ENCODE measurements at places on chromosomes 1 and 21.
A peak's percentile ranks its signal among the peaks of the same experiment; 100 is the strongest.

DNA sequence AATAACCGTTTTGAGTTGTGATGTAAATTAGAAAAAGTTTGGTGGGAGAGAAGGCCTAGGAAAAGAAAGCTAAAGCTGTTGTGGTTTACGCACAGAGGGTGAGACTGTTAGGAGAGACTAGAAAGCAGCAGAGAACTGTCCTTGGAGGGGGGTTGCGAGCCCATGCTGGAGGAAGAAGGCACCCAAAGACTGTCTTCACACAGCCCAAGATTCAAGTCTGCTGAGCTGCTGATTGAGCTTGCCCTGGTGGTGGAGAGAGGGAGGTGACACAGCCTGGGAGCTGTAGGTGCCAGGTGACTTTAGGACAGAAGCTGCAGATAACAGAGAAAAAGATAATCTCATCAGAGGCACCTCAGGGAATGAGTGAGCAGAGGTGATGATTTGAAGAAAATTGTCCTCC lies 18.3 kb upstream of the TLR5 start:
- no peak for DNase-seq

GRCh38 chr1:200124309-200124708 lies 96.8 kb downstream of the NR5A2 start:
- no peak for DNase-seq

DNA sequence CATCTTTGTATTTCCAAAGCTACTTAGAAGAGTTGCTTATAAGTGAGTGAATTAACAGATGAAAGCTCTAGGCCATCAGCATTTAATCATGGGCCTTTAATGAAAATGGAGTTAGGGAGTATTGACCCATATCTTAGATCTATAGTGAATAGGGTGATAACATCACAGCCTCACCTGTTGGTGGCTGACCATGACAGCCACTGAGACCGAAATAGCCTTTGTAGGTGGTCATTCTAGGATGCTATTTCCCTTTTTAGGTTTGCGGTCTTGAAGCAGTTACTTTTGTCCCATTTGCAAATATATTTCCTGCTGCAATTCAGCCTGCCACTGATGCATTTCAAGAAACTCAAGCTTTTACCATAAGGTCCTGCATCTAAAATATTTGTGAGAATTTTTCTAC lies 410.1 kb upstream of the LYPLAL1 start:
- no peak for DNase-seq

GRCh38 chr1:87200875-87201638 lies 127.6 kb upstream of the LMO4 start:
- DNase-seq, result no peak

- DNase-seq, result no peak
Observed at GRCh38 chr1:218317061-218317460, 28.1 kb upstream of the TGFB2 start.

GRCh38 chr1:198254521-198254920 lies 97.7 kb downstream of the NEK7 start:
- DNase-seq, result no peak

DNA sequence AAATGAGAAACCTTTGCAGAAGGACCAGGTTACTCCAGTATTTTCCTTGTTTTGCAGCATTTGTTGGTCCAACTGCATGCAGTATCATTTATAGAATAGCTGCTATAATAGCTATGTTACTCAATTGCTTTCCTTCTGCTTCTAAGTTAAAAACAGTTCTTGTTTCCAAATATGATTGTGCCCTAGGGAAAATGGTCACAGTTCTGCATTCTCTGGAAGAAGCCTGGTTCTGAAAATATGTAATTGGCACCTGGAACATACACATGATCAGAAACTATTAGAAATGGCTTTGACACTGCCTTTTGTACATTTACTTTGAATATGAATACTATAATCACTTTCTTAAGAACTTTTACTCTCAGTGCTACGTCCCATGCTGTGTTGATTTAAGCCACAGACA lies 33.6 kb downstream of the HENMT1 start:
- no peak for DNase-seq

DNA sequence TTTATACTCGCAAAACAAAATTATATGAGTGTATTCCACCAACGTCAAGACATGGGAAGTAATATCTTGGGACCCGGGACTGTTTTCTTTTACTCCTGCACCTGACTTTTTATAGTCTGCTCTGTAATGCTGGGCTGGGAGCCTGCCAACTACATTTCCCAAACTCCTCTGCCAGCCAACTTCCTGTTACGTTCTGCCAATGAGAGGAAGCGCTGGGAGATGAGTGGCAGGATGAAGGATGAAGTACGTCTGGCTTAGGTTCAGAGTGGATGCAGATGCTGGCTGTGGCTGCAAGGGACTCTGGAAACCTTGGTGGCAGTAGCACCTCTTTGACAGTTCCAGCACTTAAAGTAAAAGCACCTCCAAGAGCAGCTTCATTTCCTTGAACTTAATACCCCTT lies 59.6 kb downstream of the USP24 start:
- no peak for DNase-seq

DNA sequence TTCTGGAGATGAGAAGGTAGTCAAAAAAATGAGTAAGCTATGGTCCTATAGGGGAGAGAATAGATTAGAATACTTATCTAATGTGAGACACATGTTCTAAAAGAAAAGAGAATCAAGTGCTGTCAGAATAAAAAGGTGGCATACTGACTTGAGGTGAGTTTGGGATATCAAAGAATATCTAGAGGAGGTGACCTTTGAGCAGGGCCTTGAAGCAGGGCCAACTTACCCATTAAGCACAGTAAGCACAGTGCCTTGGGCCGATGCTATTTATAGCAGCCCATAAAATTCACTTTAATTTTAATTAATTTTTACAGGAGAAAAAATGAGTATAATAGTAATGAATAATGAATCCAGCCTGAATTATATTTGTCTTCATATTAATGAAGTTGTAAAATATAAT lies 92.2 kb downstream of the XPR1 start:
- no peak for DNase-seq

DNA sequence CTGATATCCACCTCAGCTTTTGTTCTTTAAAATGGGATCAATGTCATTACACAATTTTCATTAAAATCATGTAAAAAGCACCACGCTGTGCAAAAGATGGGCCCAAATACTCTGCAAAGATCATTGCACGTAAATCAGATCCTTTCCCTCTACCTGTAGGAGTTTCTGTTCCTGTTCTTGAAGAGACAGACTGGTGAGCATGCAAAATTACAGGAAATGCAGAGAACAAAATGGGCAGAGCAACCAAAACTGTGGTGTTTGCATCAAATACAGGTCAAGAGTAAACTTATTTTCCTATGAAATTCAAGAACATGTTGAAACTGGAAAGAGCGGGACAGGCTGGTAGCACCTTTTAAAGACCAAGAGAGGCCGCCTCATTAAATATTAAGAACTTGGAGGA lies 294.9 kb upstream of the ADGRL2 start:
- no peak for DNase-seq

GRCh38 chr1:152182944-152183361 lies 23.9 kb upstream of the RPTN start:
- DNase-seq, result peak; percentile 45

DNA sequence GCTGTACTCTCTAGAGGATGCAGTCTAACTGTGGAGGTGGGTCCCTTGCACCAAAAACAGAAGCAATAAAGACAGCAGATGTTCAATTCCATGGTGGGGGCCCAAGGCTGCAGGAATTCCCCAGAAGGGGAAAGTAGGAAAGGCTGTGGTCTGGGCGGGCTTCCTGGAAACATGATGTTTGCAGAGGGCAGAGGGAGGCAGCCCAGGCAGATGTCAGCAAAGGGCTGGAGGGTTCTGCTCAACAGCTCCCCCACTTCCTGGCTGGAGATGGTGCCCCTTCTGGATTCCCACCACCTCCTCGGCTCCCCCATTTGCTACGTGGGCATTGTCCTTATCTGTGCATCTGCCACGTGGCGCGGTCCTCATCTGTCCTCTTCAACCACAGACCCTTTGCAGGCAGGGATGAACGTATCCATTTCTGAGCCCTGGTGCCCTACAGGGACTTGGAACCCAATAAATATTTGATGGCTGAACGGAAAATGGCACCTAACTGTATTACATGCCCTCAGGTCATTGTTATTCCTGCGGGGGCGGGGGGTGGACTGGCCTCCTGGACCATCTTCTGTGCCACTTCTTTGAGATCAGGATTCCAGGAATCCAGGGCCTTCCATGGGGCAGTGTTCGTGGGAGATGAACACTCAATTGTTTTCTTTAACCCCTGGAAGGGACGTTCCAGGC lies 8.4 kb upstream of the GUCA2B start:
- no peak for DNase-seq

DNA sequence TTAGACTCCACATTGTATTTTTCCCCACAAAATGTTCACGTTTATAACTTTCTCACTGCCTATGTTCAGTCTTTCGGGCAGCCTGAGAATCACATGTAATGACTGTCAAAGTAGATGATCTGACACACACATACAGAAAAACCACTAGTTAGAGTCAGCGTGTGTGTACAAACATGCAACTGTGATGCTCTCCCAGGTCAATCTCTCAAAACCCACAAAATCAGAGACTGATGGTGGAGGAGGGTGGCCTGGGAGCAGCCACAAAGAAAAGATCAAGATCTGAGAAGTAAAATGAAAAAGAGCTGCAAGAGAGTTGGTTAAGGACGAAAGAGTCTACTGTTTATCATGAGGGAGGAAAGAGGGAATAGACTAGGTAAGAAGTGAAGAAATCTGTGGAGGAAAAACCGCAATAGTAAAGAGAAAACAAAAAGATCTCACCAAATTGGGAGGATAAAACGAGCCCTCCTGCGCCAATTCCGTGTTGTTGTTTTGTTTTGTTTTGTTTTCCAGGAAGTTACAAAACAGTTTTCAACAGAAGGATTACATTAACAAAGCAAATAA lies 2.3 kb downstream of the EGLN1 start:
- DNase-seq, result no peak

DNA sequence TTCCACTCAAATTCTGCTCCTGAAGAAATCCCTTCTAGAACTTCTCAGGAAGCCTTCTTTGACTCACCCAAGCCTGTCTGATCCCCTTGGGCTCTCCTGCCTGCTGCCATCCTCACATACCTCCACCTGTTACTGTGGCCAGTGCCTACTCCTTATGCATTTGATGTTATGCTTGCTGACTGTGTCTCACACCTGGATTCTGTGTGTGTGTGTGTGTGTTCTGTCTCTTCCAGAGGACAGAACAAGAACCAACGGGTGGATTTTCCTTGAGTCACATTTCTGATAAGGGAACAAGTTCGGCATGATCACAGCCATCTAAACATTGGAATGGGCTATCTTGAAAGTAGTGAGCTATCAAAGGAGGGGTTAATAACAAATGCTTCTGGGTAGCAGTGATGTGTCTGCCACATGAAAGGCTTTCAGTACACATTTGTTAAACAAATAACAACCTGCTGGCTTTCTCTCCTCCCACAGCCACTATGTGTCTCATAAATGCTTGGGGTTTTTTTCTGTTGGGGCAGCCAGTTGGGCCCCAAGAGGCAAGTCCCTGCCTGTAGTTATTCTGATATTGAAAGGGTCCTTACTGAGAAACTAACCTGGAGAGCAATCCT lies 8.9 kb upstream of the GPR37L1 start:
- no peak for DNase-seq

DNA sequence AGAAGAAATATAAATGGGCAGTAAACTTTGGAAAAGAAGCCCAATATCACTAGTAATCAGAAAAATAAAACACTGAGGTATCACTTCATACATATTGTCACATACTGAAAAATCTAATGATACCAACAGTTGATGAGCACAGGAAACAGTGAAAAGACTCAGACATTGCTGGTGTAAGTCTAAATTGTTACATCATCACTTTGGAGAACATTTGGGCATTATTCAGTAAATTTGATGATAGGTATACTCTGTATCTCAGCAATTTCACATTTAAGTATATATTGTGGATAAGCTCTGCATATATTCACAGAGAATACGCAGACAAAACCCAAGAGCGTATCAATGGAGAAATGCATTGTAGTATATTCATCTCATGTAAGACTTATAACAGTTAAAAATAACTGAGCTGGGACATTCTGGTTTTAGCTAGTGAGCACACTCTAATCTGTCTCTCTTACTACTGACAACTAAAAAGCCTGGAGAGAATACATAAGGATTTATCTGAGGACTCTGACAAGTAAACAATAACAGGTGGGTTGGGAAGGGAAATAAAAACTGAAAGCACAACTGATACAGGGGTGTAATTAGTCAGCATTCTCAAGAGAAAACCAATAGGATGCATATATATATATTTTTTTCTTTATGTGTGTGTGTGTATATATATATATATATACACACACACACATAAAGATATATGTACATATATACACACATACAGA lies 212.7 kb upstream of the JUN start:
- DNase-seq, result no peak

GRCh38 chr1:221449801-221450470 lies 292.0 kb downstream of the DUSP10 start:
- no peak for DNase-seq

GRCh38 chr1:177368255-177368654 lies 197.5 kb downstream of the BRINP2 start:
- no peak for DNase-seq

- no peak for DNase-seq
Observed at GRCh38 chr1:198649232-198649967, 10.6 kb downstream of the PTPRC start.

GRCh38 chr1:94542088-94542870 lies 720 bp upstream of the F3 start:
- no peak for DNase-seq

DNA sequence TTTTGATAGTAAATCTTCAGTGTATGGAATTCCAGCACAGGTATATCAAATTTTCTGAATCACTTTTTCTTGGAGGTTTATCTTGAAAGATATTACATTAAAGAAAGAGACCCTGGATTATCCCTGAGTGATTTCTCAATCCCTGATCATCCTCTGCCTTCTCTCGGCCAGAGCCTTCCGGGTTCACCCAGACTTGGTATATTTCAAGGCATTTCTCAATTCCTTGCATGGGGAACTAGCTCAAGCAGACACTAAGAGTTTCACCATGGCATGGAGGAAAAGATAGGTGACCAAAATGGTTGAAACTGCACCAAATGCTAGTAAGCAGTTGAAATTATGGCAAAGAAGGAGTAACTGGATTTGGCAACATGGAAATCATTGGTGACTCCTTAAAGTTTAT lies 5.7 kb downstream of the VAMP4 start:
- no peak for DNase-seq

- peak; percentile 3 for DNase-seq
Observed at GRCh38 chr1:186374303-186375151, 526 bp downstream of the TPR start.

DNA sequence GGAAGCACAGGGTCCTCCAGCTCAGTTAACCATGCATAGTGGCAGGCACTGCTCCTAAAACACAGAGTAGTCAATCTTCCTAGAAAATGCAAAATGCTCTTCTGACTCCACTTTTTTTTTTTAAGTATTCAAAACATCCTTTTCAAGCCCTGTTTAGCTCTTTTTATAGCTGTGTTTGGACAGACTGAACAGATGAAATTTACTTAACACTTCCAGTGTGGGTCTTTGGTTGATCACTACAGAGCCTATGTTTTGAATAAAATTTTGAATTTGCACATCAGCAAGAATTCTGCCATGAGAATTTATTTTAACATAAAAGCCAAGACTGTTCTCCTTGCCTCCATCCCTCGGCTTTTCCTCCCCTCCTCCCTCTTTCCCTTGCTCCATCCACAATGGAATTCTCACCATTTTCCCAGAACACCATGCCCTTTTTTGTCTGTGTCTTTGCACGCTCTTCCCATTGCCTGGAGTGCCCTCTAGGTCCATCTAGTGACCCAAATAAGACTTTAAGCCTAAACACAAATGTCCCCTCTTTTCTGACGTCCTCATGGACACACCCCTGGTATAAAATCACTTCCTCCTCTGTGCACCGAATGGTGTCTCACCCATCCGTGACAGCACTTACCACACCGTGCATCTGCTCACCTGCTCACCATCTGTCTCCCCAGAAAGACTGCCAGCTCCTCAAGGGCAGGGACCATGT lies 24.0 kb upstream of the CPT2 start:
- no peak for DNase-seq

GRCh38 chr21:25934130-25934529 lies 199.4 kb downstream of the GABPA start:
- DNase-seq, result no peak

Measured in H54 (cell line).